ENCODE measurements at places on chromosomes 12 and 14.

- no peak for DNase-seq
These were observed 66.3 kb downstream of the CKB start for GRCh38 chr14:103456167-103456835.

GRCh38 chr12:105562199-105562971 lies 231.9 kb downstream of the C12orf75 start:
- no peak for DNase-seq

DNA sequence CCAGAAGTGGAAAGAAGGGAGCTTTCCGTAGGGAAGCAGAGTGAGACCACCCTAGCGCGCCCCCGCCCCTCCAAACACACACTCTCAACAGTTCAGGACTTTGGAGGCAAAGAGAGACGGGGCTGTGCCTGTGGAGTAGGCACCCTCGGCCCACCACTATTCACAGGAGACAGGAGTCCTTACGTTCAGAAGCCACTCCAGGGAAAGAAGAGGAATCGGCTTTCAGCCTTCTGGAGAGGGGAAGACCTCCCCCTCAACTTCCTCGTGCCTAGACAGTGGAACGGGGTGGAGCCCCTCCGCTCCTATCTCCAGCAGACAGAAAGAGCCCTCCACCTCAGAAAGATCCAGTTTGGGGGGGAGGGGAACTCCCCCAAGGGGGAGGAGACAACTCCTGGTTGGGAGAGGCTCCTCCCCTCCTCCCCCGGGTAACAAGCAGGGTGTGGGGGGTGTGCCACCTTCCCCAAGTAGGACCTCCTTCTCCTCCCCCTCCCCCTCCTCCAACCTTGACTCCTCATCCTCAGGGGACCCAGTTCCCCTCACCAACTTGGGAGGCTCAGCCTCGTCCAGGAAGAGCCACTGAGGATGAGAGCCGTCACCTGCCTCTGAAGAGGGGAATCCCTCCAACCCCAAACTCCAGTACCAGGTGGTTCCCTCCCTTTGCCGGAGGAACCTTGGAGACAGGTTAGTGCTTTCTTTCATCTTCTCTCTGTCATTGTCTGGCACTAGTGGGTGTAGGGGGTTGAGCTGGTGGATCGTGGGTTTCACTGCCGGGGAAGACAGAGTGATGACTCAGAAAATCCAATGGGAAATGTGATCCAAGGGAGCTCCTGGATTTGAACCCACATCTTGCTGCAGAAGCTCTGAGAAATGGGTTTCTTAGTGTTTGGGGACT lies 883 bp downstream of the FOXJ2 start:
- DNase-seq, result peak; percentile 61

DNA sequence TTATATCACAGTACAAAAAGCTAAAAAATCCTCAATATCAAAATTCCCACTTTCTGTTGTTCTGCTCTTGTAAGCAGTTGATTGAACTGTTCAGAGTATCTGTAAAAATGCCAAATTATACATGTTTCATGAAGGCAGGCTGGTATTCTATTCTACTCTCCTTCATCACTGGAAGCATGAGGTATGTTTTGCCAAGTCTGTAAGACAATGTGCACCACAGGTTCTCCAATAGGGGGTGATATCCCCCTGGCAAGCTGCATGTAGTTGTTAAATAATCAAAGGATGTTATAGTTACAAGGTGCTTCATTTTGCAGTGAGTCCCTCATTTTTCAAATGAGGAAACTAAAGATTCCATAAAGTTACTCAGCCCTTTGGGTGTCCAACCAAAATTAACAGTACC lies 15.1 kb upstream of the NEK9 start:
- no peak for DNase-seq

DNA sequence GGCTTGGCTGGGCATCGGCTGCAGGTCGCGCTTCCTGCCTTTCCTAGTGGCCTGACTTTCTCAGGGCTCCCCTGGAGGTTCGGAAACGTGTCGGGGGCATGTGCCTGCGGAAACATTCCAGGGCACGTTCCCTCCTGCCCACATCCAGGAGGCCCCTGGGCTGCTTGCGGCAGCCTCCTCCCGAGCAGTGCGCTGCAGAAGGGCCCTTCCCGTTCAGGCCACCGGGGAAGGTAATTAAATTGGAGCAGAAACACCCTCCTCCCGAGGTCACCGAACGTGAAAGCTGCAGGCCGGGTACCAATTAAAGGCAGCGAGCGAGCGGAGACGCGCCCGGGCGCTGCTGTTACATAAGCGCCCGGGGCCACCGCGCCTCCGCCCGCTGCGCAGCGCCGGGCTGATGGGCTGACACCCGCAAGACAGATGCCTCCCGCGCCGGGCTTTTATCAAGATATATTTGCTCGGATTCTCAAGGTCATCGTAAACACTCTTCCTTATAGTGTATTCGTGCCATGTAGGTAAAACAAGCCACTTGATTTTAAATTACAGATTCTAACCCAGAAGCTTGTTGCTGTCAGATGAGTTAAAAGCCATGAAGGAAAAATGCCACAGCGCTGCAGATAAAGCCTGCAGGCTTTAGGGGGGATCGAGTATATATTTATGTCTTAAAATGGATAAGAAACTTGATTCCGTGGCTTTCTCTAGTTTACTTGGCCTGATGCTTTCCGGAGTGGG lies 31.4 kb downstream of the SSPN start:
- no peak for DNase-seq

DNA sequence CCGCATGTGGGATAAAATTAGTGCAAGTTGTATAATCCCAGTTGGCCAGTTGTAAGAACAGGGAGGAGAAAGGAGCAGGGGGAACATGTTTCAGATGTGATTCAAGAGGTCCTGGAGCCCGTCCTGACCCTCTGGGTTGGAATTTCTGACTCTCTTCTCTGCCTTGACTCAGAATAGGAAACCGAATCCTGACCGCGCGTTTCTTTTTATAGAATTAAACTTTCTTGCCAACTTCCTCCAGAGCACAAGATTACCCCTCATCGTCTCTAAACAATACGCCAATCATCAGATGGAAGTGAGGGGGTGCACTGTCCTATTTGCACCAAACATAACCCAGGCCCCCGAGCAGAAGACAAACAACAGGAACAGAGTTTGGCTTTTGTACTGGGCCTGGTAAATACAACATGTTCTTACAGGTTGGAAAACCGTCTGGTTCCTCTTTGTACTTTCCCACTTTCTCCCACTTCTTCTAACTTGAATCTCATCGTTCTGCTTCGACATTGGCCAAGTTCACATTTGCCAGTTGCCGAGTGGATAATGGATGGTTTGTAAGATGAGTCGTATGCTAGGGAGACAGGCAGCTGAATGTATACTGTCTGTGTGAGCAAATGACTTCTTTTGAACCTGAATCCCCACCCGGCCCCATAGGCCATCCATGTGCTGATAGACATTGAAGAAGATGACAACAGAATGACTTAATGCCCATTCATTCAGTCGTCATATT lies 42.6 kb upstream of the MED13L start:
- DNase-seq, result peak; percentile 48
